ENCODE measurements at places on chromosomes 6 and 20.
A peak's percentile ranks its signal among the peaks of the same experiment; 100 is the strongest.

DNA sequence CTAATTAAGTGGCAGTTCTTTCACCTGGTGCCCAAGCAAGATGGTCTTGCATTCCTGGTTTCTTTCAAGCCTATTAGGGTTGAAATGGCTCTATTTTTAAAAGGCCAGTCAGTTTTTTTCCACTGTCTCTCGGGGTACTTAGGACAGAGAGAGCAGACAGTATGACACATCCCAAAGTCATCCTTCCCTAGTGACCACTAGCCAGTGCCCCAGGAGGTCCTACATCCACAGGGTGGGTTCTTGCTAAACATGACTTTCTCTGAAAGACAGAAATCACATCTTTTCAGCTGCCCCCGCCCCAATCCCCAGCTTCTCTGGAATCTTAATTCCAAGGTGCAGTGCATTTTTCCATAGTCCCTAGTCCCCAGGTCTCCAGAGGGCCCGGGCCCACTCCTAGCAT is 192.4 kb downstream of the SLC24A3 start:
- DNase-seq = no peak

DNA sequence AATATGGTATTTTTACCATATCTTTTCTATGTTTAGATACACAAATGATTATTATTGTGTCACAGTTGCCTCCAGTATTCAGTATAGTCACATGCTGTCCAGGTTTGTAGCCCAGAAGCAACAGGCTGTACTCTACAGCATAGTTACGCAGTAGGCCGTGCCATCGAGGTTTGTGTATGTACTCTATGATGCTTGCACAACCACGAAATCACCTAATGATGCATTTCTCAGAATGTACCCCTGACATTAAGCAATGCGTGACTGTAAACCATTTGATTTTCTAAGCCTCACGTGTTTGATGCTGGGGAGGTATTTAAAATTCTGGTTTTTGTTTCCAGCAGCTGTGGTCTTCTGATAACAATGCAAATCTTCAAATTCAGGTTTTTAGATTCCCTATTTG is 207.6 kb downstream of the UST start:
- DNase-seq = no peak

DNA sequence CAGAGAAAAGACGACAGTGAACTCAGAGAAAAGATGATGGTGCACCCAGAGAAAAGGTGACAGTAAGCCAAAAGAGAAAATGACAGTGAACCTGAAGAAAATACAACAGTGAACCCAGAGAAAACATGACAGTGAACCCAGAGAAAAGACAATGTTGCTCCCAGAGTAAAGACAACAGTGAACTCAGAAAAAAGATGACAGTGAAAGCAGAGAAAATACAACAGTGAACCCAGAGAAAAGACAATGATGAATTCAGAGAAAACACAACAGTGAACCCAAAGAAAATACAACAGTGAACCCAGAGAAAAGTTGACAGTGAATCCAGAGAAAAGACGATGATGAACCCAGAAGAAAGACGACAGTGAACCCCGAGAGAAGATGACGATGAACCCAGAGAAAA is 140.5 kb upstream of the MAP3K4 start:
- no peak for DNase-seq

- DNase-seq = no peak
Observed at GRCh38 chr6:112640891-112641290, 293.8 kb downstream of the RFPL4B start.

- DNase-seq = no peak
Observed at GRCh38 chr6:87444362-87444761, 28.4 kb upstream of the SLC35A1 start.

- no peak for DNase-seq
Observed at GRCh38 chr6:105601541-105602236, 198.8 kb upstream of the PREP start.

GRCh38 chr20:5061213-5061612 is 58.5 kb downstream of the PCNA start:
- DNase-seq = no peak

GRCh38 chr20:49980140-49981008 is 2.4 kb upstream of the SNAI1 start:
- no peak for DNase-seq

- DNase-seq = no peak
Observed at GRCh38 chr6:55014321-55015088, 159.8 kb upstream of the HCRTR2 start.

- DNase-seq = no peak
Observed at GRCh38 chr6:18634912-18635311, 247.8 kb downstream of the RNF144B start.

GRCh38 chr6:148888856-148889255 is 142.0 kb downstream of the UST start:
- DNase-seq = no peak

DNA sequence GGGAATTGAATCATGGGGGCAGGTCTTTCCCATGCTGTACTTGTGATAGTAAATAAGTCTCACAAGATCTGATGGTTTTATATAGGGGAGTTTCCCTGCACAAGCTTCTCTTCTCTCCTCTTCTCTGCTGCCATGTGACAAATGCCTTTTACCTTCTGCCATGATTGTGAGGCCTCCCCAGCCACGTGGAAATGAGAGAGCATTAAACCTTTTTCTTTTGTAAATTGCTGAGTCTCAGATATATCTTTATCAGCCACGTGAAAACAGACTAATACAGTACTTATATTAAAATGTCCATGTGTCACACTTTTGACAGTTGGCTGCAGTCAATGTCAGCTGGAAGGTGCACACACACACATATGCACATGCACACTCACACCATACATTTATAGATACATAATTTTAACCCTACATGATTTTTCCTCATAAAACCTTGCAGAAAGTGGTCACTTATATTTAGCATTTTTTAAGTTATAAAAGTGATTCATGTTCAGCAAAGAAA is 128.9 kb downstream of the OTOR start:
- no peak for DNase-seq

DNA sequence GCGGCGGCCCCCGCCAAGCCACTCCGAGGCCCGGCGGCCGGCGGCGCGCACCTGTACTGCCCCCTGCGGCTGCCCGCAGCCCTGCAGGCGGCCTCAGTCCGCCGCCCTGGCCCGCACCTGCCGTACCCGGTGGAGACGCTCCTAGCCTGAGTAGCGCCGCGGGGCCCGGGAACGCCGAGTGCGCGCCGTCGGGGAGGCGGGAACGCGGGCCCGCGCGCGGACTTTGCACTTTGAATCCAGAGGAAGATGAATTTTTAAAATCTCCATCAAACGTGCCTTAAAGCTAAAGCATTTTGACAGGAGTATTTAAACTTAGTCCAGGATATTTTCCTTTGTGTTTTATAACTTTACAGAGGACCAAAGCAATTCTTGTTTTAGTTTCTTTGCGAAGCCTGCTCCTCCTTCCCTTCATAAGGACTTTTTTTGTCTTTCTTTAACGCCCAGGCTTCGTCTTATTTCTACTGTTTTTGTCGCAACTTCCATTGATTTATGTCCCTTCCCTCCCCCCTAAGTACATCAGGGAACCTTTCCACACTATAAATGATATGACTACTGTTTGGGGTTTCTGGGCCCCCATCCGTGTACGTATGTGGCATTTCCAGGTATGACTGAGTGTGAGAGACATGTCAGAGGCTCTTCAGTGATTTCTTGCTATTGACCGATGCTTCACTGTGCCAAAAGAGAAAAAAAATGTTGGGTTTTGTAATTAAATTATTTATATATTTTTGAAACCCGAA is 2.0 kb downstream of the FOXQ1 start:
- DNase-seq = no peak

GRCh38 chr6:80280262-80281010 is 174.0 kb downstream of the BCKDHB start:
- no peak for DNase-seq

DNA sequence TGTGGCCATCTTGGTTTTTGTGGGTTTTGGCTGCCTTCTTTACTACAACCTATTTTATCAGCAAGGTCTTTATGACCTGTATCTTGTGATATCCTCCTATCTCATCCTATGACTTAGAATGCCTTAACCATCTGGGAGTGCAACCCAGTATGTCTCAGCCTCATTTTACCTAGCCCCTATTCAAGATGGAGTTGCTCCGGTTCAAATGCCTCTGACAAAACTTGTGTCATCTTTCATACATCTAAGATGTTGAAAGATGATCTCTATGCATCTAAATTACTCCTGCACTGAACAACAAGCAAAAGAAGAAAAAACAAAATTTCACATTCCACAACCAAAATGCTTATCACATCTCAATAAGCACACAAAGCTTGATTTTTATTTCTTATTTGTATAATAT is 129.5 kb upstream of the CNR1 start:
- DNase-seq = no peak

GRCh38 chr20:48760403-48760983 is 67.3 kb downstream of the PREX1 start:
- DNase-seq = peak; percentile 60

GRCh38 chr6:8080362-8081151 is 16.4 kb upstream of the BLOC1S5 start:
- no peak for DNase-seq

DNA sequence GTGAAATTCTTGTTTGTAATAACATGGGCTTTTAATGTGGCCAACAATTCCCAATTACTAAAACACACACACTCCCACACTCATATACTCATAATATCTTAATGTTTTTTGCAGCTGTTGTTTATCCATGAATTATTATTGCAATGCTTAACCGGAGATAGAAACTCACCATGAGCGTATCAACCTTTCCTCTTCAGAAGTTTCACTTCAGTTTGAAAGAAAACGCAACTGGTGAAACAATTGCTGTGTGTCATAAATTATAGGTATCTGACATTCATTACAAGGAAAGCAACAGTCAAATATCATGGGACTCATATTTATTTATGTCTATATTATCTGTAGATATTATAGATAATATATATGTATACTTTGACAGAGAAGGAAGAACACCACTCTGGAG is 104.1 kb downstream of the HDGFL1 start:
- DNase-seq = no peak

GRCh38 chr20:34883087-34883688 is 6.8 kb downstream of the ACSS2 start:
- no peak for DNase-seq

DNA sequence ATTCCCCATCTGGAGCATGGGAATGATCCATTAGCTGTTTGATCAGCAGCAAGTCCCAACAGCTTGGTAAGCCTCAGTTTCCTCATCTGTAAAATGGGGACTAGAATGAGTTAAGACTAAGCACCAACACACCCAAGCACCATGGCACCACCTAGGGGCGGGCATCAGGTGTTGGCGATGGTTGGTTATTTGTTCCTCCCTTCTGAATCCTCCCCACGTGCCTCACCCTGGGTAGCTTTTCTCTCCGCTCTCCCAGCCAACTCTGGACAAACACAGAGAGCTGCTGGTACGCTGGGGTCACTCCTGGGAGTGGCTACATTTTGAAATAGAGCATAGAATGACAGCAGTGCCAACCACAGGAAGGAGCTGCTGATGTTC is 13.3 kb upstream of the ITPR3 start:
- no peak for DNase-seq

- DNase-seq = no peak
Observed at GRCh38 chr6:37061157-37061804, 55.8 kb downstream of the FGD2 start.

GRCh38 chr6:28729501-28730402 is 194.0 kb downstream of the TRIM27 start:
- DNase-seq = no peak

DNA sequence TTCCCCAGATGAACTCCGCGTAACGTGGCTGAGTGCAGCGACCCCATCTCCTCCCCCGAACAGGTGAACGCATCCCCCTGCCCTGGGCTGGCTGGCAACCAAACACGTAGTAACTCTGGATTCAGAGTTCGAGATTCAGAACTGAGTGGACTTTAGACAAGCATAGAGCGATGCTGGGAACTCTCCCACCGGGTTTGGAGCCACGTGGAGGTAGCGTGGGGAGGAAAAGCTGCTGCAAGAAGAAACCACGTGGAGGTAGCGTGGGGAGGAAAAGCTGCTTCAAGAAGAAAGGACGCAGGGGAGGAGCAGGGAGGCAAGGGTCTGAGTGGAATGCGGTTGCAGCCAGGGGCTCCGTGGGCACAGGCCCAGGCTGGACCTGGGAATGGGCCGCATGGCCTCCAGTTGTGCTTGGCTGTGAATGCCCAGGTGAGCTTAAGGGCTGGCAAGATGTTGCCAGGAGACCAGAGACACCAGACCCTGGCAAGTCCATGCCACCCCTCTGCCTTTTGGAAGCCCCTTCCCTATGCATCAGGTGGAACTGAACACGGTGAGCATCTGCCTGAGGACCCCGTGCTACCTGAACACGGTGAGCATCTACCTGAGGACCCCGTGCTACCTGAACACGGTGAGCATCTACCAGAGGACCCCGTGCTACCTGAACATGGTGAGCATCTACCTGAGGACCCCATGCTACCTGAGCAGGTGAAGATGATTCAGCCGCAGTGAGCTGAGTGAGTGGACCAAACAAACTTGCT is 118.0 kb upstream of the FRMD1 start:
- DNase-seq = no peak

DNA sequence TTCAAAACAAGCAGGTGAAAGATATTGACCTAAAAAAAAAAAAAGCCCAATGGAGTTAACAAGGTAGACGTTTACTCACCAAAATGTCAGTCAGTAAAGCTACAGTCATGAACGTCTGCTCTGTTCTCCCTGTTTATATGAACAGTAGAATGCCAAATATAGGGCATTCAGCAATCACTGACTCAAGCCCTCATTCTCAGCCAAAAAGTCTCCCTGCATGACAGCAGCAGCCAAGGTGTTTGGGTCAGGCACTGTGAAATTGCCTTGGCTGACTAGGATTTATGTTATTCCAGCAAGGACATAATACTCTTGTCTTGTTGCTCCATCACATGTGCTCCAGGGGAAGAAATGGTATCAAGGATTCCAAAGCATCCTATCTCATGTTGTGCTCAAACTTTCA is 194.7 kb upstream of the RSPO3 start:
- DNase-seq = no peak

GRCh38 chr6:111614833-111615582 is 9.3 kb upstream of the TRAF3IP2 start:
- DNase-seq = no peak

- no peak for DNase-seq
Observed at GRCh38 chr6:157569543-157569942, 188.6 kb downstream of the ZDHHC14 start.

- DNase-seq = no peak
Observed at GRCh38 chr6:111624401-111625098, 18.9 kb upstream of the TRAF3IP2 start.

GRCh38 chr6:111607279-111607678 is 1.6 kb upstream of the TRAF3IP2 start:
- DNase-seq = no peak

- peak; percentile 49 for DNase-seq
Observed at GRCh38 chr20:4740774-4741431, 19.2 kb downstream of the PRND start.
